ENCODE measurements at places on chromosomes 4 and X. TPM values are rescaled to one million over a fixed set of nuclear protein-coding genes. Genes with fewer than 3 reads are reported as not detected.
A peak's percentile ranks its signal among the peaks of the same experiment; 100 is the strongest.

Gene ARAP2
- total RNA-seq: 65.8 TPM

GRCh38 chr4:40645586-40645985, 15.9 kb upstream of the RBM47 start:
- DNase-seq: no peak

Gene SSX4
- not detected for total RNA-seq

Gene TRPC5OS
- not detected for total RNA-seq

- no peak for DNase-seq
These were observed 82.7 kb downstream of the PARM1 start for GRCh38 chr4:75015627-75016026.

DNA sequence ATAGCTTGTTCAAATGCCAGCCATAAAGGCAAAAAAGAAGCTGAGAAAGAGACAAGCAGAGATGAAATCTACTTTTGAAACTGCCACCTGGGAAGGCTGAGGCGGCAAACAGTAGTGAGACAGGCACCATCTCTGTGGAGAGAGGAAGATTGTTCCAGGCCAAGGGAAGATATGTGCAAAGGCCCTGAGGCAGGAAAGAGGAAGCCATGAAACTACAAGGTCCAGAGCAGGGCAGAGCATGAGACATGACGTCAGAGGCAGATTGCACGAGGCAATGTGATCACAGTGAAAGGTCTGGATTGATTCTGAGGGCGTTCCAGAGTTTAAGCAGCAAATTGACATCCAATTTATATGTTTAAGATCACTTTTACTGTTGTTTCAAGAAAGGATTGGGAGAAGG, 226.1 kb downstream of the QDPR start:
- no peak for DNase-seq

DNA sequence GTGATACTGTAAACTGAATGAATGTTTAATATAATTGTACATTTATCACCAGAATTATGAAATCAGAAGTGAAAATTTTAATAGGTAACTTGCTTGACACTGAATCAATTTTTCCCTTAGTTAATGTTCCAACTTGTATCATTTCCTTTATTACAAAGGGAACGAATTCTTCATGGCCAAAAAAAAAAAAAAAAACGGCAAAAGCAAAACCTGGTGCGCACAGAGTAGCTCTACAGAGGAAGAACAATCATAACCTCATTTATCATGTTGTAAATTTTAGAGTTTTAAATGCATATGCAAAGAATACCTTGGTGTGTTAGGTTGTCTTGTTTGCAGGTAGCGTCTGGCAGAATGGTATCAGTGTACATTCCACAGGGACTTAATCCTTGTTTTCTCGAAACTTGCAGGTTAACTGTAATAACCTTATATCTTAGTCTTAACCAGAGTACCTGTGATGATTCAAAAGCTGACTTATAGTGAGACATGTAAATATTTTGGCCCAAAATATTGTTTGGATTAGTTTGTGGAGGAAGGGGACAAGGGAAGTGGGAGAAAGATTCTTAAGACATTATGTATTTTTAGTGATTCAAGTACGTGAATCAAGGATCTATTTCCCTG, 70.0 kb downstream of the NPNT start:
- no peak for DNase-seq

GRCh38 chr4:36218121-36218520, 26.2 kb downstream of the ARAP2 start:
- DNase-seq: no peak

Gene SH2D1A
- 0.53 TPM for total RNA-seq

Gene MAGEA1
- total RNA-seq: not detected

Gene SPIN2A
- total RNA-seq: not detected

DNA sequence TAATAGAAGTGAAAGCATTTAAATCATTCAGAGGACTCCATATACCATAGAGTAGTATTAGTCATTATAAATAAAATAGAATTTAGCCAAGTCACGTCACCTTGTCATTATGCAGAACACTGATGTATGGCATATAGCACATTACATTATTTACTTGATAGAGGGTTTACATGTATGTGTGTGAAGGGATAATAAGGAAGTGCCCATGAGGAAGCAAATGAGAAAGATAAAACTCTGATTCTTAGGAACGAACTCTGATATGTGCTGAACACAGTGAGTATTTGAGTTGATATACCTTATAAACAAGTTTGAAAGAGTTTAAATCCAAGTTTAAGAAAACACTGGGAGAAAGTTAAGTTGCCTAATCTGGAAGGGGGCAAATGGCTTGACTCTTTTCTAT, 160.5 kb upstream of the NDST3 start:
- DNase-seq: no peak

- peak; percentile 49 for DNase-seq
These were observed 6.4 kb upstream of the MAGIX start for GRCh38 chrX:49155900-49156837.

Gene RASL11B
- 0.97 TPM for total RNA-seq

DNA sequence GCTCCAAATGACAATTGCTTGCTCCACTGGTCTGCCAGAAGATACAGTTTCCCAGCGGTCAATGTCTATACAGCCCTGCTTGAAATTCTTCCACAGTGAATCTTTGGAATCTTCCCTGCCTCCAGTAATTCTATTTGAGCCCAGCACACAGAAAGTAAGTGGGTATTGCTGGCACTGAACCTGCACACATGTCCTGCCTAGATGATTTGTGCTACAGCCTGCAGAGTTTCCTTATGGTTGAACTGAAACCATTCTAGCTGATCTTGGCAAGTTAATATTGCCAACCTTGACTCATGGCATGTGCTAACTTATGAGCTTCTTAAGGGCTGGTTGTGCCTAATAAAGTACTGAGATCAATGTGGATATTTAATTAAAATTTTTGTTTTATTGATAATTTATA, 553.8 kb upstream of the GNPDA2 start:
- DNase-seq: no peak

- DNase-seq: no peak
These were observed 211.5 kb downstream of the PDGFRA start for GRCh38 chr4:54440394-54441136.

GRCh38 chrX:148422526-148422925, 77.9 kb upstream of the AFF2 start:
- no peak for DNase-seq

Gene SORCS2
- 2.5 TPM for total RNA-seq

DNA sequence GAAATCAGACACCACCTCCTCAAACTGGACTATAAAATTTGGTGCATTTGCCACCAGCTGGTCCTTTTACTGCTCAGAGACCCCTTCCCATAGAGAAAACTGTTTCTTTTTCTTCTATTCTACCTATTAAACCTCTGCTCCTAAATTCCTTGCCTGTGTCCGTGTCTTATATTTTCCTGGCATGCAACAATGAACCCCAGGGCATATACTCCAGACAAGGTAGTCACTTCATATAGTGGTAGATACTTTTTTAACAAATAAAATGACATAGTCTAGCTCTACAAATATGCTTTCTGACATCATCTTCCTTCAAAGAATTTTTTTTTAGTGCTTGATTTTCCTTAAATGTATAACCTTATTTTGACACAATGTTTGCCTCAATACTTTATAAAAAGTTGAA, 1402.9 kb upstream of the PABPC4L start:
- no peak for DNase-seq

GRCh38 chr4:72110886-72111285, 79.1 kb downstream of the NPFFR2 start:
- DNase-seq: no peak

DNA sequence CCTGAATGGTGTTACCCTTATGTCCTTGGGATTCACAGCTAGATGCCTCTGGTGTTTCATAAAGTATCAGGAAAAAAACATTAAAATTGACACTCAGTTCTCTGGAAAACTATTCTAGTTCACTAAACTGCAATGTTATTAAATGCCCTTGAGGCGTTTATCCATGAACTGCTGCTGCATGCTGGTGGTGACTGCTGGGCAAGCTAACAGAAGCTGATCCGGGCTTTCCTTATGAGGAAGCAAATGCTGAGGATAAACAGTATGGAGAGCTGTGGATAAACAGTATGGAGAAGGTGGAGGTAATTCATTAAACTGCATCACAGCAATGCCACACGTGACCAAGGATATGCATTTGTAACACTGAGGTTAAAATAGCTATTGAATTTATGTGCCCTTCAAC, 227.0 kb downstream of the NR3C2 start:
- no peak for DNase-seq

GRCh38 chr4:102517753-102518152, 16.6 kb downstream of the NFKB1 start:
- DNase-seq: no peak

Gene ZNF674
- total RNA-seq: 2.8 TPM

Gene SMIM10L2A
- total RNA-seq: 0.35 TPM

Gene PLAC1
- total RNA-seq: not detected

GRCh38 chr4:4991541-4992099, 27.6 kb downstream of the CYTL1 start:
- DNase-seq: no peak

DNA sequence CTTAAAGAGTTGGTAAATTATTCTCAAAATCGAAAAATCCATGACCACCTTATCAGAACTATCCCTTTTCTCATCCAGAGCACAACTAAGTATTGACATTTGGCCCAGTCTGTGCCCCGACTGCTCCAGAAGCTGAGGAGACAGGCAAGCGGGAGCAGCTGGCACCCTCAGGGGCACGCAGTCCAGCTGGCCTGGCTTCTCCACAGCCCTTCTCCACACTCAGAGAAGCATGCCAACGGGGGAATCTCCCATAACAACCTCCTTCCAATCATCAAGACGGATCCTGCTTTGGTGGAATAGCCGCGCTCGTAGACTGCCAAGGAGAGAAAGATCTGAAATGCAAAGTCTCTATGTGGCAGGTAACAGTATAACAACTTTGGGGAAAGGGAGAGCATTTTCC, 85.4 kb downstream of the AFAP1 start:
- DNase-seq: no peak

DNA sequence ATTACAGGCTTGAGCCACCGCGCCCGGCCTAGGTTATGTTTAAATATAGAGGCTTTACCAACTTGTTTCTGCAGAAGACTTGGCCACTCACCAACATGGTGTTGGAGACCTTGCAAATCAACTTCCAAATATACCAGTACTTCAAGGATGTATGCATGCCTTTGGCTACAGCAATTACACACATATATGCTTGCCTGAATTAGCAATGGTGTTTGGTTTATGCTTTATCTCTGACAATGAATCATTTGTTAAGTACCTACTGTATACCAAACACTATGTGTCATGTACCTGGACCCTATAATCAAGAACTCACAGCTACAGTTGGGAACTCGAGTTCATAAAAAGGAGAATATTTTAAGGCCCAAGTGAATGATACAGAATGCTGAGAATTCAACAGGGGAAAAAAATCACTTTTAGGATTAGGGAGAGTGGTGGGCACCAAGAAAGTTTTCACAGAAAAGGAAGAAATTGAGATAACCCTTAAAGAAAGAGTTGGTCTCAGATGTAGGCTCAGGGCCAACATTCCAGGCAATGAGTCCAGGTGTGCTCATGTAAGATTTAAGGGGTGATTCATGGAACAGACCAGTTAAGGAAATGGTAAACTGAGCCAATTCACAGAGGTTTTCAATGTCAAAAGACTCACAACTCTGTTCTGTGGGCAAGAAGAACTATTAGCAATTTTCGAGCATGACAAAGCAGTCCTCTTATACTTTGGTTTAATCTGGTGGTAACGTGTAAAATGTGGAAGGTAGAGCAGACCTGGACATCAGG, 98.9 kb downstream of the BCOR start:
- no peak for DNase-seq

DNA sequence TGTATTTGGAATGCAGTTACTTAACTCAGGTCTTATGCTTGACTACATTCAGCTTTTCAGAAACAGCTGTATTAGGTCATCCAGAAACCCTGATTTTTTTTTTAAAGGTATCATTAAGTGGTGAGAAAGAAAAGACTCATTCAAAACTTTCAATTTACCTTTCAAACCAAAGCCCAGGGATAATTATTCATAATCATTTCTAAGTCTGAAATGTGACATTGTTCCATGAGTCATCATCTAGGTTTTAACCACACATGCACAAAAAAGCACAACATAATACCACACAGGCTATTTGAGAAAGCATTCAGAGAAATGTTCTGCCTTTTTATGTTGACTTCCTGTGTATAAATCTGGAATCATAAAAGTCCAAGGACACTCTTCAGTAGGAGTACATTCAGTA, 288.2 kb downstream of the IL1RAPL2 start:
- DNase-seq: no peak

Gene MAGED4
- total RNA-seq: 1.1 TPM

GRCh38 chrX:31092476-31092875, 20.6 kb upstream of the FTHL17 start:
- DNase-seq: no peak

DNA sequence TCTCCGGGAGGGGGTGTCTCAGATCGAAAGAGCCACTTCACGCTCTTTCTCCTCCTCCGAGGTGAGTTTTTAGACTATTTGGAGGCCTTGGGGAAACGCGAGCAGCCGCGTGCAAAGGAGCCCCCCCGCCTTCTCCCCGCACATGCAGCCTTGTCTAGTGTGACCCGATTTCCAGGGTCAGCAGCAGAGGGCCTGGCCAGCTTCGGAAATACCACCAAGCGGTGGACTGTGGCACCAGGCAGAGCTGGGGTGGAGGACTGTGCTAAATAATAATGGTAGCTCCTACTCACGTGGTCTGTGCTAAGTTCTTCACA, 79.3 kb upstream of the BCOR start:
- DNase-seq: no peak

Gene FRAS1
- 3.1 TPM for total RNA-seq

Gene RHOXF1
- total RNA-seq: not detected

Gene SH3D19
- total RNA-seq: 113 TPM

Gene FNIP2
- 28.8 TPM for total RNA-seq

Gene ZCCHC18
- 0.73 TPM for total RNA-seq
